ENCODE measurements at places on chromosomes 16 and 17. TPM values are rescaled to one million over a fixed set of nuclear protein-coding genes. Genes with fewer than 3 reads are reported as not detected.
A peak's percentile ranks its signal among the peaks of the same experiment; 100 is the strongest.

- peak overlapping the region; percentile 88 for H3K27ac ChIP-seq
- H3K4me1 ChIP-seq, result peaks cover 39% of the 10 kb centered on the region
- peak; percentile 42 for DNase-seq
- no peaks in the 10 kb centered on the region for H3K27me3 ChIP-seq
Observed at GRCh38 chr17:29177871-29178749, 2.1 kb downstream of the MYO18A start.

- no peaks in the 10 kb centered on the region for H3K4me1 ChIP-seq
- no peaks in the 10 kb centered on the region for H3K36me3 ChIP-seq
- no peak overlapping the region for H3K4me3 ChIP-seq
- H3K27me3 ChIP-seq, result no peaks in the 10 kb centered on the region
Observed at GRCh38 chr16:88298181-88298832, 84.5 kb upstream of the ZNF469 start.

DNA sequence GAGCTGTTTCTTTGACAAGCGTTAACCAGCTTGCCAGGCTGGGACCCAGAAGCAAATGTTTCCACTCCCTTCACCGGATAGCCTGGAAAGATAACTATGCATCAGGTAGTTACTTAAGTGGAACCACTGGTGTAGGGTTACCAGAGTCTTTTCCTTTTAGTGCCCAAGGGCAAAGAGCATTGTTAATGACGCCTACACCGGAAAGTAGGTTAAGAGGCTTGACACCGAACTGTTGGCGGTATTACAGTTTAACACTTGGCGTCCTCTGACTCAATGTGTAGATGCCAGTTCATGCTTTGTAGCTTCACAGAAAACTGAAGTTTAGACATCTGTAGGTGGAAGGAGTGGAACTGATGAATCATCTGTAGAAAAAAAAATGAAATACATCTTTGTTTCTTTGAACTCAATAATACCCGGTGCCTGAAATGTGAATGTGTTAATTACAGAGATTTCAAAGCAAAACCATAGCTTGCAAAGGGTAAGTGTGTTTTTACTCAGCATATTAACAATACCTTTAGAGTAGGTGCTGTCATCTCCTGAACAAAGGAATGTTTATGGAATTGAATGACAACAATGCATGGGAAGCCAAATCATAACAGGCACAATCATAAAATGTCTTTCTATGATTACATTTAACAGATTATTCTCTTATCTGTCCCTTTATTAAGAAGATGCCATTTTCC lies 426.7 kb upstream of the SALL1 start:
- no peak for DNase-seq
- H3K27ac ChIP-seq, result no peak overlapping the region
- H3K27me3 ChIP-seq, result no peaks in the 10 kb centered on the region
- no peaks in the 10 kb centered on the region for H3K36me3 ChIP-seq
- no peak overlapping the region for H3K4me3 ChIP-seq

Gene LRRC36
- not detected for total RNA-seq

GRCh38 chr17:7388856-7389255 lies 5.5 kb downstream of the PLSCR3 start:
- H3K27me3 ChIP-seq, result no peaks in the 10 kb centered on the region
- no peak overlapping the region for H3K27ac ChIP-seq
- no peak overlapping the region for H3K4me3 ChIP-seq
- no peak for DNase-seq

GRCh38 chr16:17129971-17130370 lies 340.8 kb downstream of the XYLT1 start:
- no peaks in the 10 kb centered on the region for H3K4me1 ChIP-seq
- no peak overlapping the region for H3K27ac ChIP-seq
- no peak overlapping the region for H3K4me3 ChIP-seq
- no peaks in the 10 kb centered on the region for H3K36me3 ChIP-seq

- H3K27ac ChIP-seq, result no peak overlapping the region
- H3K4me3 ChIP-seq, result no peak overlapping the region
- no peaks in the 10 kb centered on the region for H3K27me3 ChIP-seq
- peaks cover 10% of the 10 kb centered on the region for H3K36me3 ChIP-seq
- DNase-seq, result no peak
- peaks cover 20% of the 10 kb centered on the region for H3K4me1 ChIP-seq
Observed at GRCh38 chr16:4683255-4684057, 9.9 kb upstream of the NUDT16L1 start.

DNA sequence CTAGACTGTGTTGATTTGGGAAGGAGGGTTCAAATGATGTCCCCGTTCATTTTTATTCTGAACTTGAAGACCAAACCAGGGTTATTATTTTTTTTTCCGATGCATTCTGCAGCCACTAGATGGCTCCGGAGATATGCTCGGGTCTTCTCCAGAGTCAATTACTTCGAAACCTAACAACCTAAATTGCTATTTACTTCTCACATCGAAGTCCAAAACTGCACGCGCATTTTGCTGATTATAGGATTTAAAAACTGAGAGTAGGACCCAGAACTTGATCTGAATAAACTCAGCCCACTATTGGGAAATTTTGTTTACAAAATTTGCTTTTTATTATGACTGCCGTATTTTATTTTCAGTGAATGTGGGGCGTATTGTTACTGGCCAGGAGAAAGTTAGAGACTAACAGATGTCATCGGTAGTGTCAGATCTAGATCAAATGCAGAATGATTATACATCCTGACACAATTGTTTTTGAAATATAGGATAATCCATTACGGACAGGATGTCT lies 263.8 kb downstream of the HS3ST3A1 start:
- peaks cover 3% of the 10 kb centered on the region for H3K27me3 ChIP-seq
- H3K27ac ChIP-seq, result peak overlapping the region; percentile 12
- H3K4me3 ChIP-seq, result no peak overlapping the region
- peaks cover 3% of the 10 kb centered on the region for H3K4me1 ChIP-seq
